ENCODE measurements at places on chromosomes 3 and 15. TPM values are rescaled to one million over a fixed set of nuclear protein-coding genes. Genes with fewer than 3 reads are reported as not detected.

- no peak overlapping the region for H3K4me3 ChIP-seq
- H3K36me3 ChIP-seq, result no peaks in the 10 kb centered on the region
These were observed 142.2 kb upstream of the IGF1R start for GRCh38 chr15:98506172-98506571.

HTR3E gene
- total RNA-seq, result not detected

DNA sequence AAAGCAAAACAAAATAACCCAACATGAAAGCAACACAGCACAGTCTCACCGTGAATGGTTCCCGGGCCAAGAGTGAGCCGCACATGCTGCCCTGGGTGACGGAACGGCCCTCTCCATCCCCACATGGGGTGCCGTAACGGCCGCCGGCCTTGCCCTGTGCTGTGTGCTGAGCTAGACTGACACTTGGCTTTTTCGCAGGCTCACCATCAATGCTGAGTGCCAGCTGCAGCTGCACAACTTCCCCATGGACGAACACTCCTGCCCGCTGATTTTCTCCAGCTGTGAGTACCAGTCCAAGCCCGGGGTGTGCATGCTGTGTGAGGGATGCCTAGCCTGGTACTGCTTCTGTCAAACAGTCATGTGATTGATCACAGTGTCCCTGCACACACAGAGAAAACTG, 357.6 kb downstream of the GABRG3 start:
- peaks cover 15% of the 10 kb centered on the region for H3K4me1 ChIP-seq
- H3K27ac ChIP-seq, result no peak overlapping the region

SLC41A3 gene
- total RNA-seq, result 31.2 TPM

PCCB gene
- 29.1 TPM for total RNA-seq

DNA sequence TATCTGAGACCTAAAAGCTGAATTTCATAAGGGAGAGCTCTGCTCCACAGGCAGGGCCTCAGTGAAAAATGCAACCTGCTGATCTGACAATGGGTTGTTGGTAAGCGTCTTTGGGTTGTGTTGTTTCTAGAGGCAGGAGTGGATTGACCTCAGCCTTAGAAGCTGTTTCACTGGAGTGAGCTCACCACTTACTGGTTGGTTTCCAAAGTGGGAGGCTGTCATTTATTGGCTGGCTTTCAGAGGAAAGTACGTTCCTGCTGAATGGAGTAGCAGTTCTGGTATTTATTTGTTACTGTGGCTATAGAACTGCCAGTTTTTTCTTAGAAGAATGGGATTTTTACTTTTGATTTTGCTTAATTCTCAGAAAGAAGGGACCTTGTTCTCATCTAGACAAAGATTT, 29.3 kb upstream of the COL6A5 start:
- DNase-seq, result peak; percentile 92
- no peaks in the 10 kb centered on the region for H3K36me3 ChIP-seq
- no peaks in the 10 kb centered on the region for H3K4me1 ChIP-seq
- H3K4me3 ChIP-seq, result no peak overlapping the region
- no peak overlapping the region for H3K27ac ChIP-seq

DNA sequence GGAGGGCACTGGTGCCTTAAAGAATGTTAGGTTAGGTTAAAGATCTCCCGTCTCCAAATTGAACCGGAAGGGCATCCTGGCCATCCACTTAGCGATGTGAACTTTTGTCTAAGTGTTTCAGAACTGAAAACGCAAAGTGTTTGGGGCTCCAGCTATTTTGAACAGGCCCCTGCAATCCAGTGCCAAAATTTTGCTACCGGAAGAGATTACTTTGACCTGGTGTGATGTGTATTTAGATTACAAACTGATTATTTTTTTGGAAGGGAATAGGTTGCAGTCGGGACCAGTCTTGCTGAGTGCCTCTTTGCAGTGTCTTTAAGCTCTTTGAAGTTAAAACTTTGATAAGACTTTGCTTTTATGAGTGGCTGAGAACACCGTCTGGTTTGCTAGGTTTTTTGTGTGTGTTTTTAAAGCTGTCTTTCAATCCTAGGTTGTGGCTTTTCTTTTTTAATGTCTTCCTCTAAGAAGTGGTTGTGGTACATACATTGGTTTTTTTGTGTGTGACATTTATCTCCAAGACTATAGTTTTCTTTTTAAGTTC, 179.6 kb downstream of the OR4M2 start:
- DNase-seq, result no peak
- H3K27ac ChIP-seq, result no peak overlapping the region
- no peak overlapping the region for H3K4me3 ChIP-seq
- no peaks in the 10 kb centered on the region for H3K4me1 ChIP-seq
- no peaks in the 10 kb centered on the region for H3K27me3 ChIP-seq
- H3K36me3 ChIP-seq, result no peaks in the 10 kb centered on the region

DNA sequence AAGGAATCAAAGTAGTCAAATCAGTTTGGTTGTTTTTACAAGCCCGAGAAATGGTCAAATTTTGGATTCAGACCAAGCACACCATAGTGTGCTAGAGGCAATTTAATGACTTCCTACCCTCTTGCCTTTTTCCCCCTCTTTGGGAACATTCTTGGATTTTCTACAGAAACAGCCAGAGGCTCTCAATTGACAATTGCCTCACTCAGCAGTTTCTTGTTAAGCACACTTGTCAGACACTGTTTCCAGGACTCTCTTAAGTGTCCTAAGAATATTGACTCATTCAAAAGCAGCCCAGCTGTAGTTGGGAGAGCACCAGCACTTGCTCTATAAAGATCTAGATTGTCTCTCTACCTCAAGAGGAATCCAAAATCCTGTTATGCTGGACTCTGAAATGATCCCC, 1.5 kb upstream of the SLC35G2 start:
- peaks cover 17% of the 10 kb centered on the region for H3K4me1 ChIP-seq
- H3K27ac ChIP-seq, result no peak overlapping the region
- DNase-seq, result peak; percentile 32
- no peak overlapping the region for H3K4me3 ChIP-seq

- H3K36me3 ChIP-seq, result no peaks in the 10 kb centered on the region
- DNase-seq, result peak; percentile 84
- no peak overlapping the region for H3K27ac ChIP-seq
These were observed 86.2 kb upstream of the PIAS1 start for GRCh38 chr15:67967871-67968431.

GRCh38 chr3:188200481-188200880, 46.5 kb downstream of the LPP start:
- no peak for DNase-seq
- peaks cover 4% of the 10 kb centered on the region for H3K36me3 ChIP-seq
- peaks cover 8% of the 10 kb centered on the region for H3K4me1 ChIP-seq

SLC12A1 gene
- not detected for total RNA-seq

CNTN6 gene
- total RNA-seq, result 3.3 TPM

PLXNA1 gene
- total RNA-seq, result 22.6 TPM

- H3K36me3 ChIP-seq, result no peaks in the 10 kb centered on the region
- no peaks in the 10 kb centered on the region for H3K27me3 ChIP-seq
- peak; percentile 92 for DNase-seq
- no peak overlapping the region for H3K4me3 ChIP-seq
These were observed 426.4 kb upstream of the RGMA start for GRCh38 chr15:93515256-93516051.

- H3K27ac ChIP-seq, result no peak overlapping the region
- peak; percentile 63 for DNase-seq
- no peak overlapping the region for H3K4me3 ChIP-seq
- no peaks in the 10 kb centered on the region for H3K36me3 ChIP-seq
- H3K4me1 ChIP-seq, result no peaks in the 10 kb centered on the region
These were observed 219.8 kb upstream of the THRB start for GRCh38 chr3:24714436-24714835.

DNA sequence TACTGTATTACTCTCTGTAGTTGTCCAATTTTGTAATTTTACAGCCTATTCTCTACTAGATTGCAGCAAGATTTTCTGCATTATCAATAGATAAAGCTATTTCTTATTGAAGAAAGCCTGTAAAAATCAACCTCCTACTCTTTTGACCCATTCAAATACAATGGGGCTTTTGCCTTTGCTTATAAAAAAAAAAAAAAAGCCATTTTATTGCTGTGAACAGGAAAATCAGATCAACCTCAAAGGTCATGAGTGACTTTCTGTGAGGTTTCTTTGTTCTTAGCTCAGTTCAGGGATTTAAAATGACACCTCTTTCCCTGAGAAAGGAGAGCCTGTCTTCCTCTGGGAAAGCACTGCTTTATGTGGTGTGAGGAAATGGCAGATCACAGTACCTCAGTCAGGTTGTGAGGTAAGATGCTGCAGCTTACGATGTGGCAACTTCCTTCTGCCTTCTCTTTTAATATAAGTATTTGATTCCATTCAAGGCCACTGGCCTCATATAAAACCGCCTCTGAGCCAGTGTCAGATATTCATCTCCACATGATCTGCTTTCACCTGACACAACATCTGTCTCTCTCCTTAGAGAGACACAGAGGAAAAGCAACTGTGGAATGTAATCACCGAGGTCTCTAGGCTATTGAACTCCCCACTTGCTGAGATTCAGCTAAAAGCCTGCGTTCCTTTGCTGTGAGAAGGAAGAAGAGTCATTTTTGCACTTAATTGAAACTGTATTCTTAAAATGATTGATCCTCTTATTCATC, 161.5 kb upstream of the MB21D2 start:
- H3K4me1 ChIP-seq, result no peaks in the 10 kb centered on the region
- no peaks in the 10 kb centered on the region for H3K36me3 ChIP-seq
- H3K4me3 ChIP-seq, result no peak overlapping the region
- no peak overlapping the region for H3K27ac ChIP-seq
- H3K27me3 ChIP-seq, result no peaks in the 10 kb centered on the region

STRIT1 gene
- 15.3 TPM for total RNA-seq

- no peaks in the 10 kb centered on the region for H3K36me3 ChIP-seq
- DNase-seq, result no peak
- H3K4me1 ChIP-seq, result peaks cover 7% of the 10 kb centered on the region
- peaks cover 3% of the 10 kb centered on the region for H3K27me3 ChIP-seq
- no peak overlapping the region for H3K4me3 ChIP-seq
- no peak overlapping the region for H3K27ac ChIP-seq
These were observed 354.1 kb downstream of the SHQ1 start for GRCh38 chr3:72494130-72494529.

DNA sequence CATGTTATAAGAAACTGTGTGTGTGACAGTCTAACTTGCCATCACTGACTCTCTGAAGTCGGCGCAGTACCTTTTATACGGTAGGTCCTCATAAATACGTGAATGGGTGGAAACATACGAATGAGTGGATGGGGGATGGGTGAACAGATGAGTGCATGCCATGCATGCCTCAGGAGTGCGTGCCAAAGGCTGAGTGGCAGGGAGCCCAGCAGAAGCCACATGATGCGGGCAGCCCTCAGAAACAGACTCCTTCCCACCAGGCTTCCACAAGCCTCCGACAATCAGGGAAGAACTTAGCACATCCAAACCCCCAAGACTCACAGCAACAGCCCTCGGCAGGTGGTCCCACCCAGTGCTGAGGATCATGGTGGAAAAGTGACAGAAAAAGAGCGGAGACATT, 16.7 kb downstream of the HCN4 start:
- no peaks in the 10 kb centered on the region for H3K36me3 ChIP-seq
- peaks cover 17% of the 10 kb centered on the region for H3K27me3 ChIP-seq
- no peak for DNase-seq

STRC gene
- 0.09 TPM for total RNA-seq

GRCh38 chr3:129836381-129837064, 57.0 kb downstream of the TMCC1 start:
- no peaks in the 10 kb centered on the region for H3K4me1 ChIP-seq
- H3K27ac ChIP-seq, result no peak overlapping the region
- H3K27me3 ChIP-seq, result no peaks in the 10 kb centered on the region
- no peaks in the 10 kb centered on the region for H3K36me3 ChIP-seq
- H3K4me3 ChIP-seq, result no peak overlapping the region
- no peak for DNase-seq

CKMT1A gene
- not detected for total RNA-seq

DNA sequence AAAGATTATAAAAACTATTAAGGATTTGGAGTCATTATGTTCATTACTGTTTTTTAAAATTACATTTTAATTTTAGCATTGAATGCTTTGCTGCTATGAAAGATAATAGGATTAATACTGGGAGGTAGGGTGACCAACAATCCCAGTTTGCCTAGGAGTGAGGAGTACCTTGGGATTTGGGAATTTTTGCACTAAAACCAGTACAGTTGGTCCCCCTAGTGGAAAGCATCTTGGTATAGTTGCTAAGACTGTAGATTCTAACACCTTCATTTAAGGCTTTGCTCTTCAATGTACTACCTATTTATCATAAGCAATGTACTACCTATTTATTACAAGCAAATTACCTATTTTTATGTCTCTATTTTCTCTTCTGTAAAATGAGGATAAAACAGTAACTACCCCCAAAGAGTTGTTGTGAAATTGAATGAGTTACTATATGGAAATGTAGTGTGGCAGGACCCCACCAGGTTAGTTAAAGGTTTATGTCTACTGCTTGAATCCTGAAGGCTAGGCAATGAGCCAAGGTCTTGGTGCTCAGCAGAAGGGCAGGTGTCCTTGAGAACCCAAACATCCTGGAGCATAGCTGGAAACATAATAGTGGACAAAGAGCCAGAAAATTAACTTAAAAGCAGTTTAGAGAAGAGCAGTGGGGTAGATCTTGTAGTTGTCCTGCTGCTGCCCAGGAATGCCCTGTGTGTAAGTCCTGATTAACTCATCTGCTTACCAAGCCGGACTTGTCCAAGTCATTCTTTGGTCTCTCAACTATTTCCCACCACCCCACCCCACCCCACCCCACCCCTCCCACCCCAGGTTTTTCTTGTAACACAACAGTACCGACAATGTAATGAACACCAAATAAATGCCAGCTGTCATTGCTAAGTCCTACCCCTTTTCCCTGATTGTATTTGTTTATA, 49.2 kb upstream of the NMD3 start:
- no peak for DNase-seq
- no peak overlapping the region for H3K4me3 ChIP-seq
- no peak overlapping the region for H3K27ac ChIP-seq
- no peaks in the 10 kb centered on the region for H3K4me1 ChIP-seq
